Esophagus mucosa (tissue), 1 donor: ENCODE measurements at places on chromosomes 2 and 18.

DNA sequence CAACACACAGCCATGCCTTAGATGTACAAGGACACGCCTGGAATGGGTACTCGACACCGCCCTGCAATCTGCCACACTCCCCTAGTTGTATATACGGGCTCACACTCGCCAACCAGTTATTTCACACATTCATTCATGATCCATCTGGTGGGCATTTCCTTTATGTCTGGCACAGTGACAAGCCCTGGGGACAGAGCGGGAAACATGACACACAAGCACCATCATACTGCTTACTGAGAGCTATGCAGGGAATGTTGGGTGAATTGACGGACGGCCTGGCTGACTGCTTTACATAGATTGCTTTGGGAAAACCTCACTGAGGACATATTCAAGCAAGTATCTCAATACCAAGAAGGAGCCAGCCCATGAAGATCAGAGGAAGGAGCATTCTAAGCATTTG is 448.0 kb upstream of the SPRED2 start:
- ATAC-seq, result peak; percentile 17

DNA sequence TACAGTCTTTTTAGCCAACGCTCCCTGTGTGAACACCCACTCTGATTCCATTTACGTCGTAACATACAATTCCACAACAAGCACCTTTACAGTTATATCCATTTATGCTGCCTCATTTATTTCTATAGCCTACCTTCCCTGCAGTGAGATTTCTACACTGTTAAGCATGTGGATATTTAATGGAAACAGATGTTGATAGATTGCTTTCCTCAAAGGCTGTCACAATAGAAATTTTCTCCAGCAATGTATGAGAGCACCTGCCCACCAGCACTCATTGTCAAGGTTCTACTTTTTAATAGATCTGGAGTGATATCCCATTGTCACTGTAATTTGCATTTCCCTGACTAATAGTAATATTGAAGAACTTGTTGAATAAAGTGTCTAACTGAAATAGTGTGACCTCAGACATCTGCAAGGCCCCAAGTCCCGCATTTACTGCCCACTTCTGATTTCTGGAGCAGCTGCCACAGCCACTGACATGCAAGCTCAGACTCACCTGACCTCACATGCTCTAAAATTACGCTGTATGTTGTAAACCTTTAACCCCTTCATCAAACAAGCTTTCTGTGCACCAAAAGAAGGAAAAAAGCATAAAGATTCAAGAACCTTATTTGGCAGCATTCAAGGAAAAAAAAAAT is 295.1 kb downstream of the CNTNAP5 start:
- no peak for ATAC-seq

- peak; percentile 30 for ATAC-seq
These were observed 3.1 kb downstream of the EGR4 start for GRCh38 chr2:73290049-73290839.

- ATAC-seq, result no peak
These were observed 50.7 kb downstream of the FMNL2 start for GRCh38 chr2:152385650-152386049.

DNA sequence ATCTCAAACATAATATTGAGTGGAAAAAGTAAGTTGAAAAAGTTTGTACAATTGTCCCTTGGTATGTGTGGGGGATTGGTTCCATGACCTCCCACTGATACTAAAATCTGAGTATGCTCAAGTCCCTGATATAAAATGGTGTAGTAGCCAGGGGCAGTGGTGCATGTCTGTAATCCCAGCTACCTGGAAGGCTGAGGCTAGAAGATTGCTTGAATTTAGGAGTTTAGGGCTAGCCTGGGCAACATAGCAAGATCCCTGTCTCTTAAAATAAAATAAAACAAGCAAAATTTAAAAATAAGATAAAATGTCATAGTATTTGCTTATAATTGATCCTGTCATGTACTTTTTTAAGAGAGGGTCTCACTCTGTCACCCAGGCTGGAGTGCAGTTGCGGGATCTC is 122.0 kb downstream of the PTRHD1 start:
- ATAC-seq, result no peak

DNA sequence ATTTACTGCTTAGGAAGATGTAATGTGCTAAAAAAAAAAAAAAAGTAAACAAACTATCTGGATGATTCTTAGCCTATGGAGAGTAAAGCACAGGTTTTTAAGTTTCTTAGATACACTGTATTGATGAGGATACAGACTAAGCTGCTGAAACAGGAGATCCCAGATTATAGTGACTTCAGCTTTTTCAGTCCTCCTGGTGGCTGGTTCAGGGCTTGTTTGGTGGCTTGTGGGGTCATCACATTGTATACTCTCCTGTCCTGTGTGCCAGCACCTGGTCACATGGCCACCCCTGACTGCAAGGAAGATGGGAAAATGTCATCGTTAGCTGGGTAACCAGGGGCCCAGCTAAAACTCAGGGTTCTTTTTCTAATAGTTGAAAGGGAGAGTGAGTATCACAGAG is 31.4 kb downstream of the RAB31 start:
- no peak for ATAC-seq

GRCh38 chr2:173350383-173350782 is 4.3 kb upstream of the CDCA7 start:
- ATAC-seq, result no peak

DNA sequence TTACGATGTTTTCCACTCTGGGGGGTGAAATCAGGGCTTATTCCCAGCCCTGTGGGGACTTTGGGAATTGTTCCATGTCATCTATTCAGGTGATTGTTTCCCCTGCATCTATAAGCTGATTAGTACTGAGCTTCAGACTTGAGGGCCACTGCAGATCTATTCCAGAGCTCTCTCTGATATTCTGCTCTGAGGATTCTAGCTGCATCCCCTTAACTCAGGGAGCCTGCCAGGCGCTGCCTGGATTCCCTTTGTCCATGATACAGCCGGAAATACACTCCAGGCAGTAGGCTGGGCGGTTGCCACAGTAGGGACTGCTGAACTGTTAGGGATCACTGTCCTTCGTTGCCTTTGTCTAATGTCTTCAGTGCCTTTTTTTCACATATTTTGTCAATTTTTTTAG is 31.3 kb downstream of the PTRHD1 start:
- ATAC-seq, result no peak

GRCh38 chr2:163675388-163675787 is 60.4 kb downstream of the FIGN start:
- ATAC-seq, result no peak
